AG04450 (cell line): ENCODE measurements at places on chromosomes 7 and 10.

GRCh38 chr7:157446322-157446721, 109.5 kb downstream of the DNAJB6 start:
- DNase-seq: no peak

GRCh38 chr7:23529262-23529859, 2.4 kb downstream of the TRA2A start:
- DNase-seq: no peak

DNA sequence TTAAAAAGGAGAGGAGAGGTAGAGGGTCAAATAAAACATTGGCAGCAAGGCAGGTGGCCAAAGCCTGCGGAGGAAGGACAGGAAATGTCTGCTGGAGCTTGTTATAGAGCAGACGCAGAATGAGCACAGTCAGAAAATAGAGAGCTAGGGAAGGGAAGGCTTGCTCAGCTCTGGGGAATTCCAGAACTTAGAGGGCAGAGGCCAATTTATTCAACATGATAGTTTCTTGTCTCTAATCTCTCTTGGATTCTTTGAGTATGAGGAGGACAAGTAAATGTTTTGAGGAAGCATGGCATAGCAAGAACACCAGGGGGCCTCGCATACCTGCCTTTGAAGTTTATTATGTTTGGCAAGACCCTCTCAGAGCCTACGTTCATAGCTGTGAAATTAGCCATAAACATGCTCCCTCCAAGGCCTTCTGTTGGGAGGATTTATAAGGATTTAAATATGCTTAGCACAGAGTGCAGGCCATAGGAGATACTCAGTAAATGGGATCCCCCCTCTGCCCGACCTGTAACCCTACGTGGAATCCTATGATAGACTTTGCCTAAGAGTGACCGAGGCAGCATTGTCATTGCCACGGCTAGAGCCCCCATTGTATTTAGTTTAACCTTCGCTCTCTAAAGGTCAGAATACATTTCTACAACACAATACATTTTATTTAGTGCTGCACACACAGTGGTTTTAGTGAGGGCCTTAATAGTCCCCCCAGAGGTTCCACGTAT, 293.9 kb downstream of the CCDC3 start:
- DNase-seq: peak; percentile 91

DNA sequence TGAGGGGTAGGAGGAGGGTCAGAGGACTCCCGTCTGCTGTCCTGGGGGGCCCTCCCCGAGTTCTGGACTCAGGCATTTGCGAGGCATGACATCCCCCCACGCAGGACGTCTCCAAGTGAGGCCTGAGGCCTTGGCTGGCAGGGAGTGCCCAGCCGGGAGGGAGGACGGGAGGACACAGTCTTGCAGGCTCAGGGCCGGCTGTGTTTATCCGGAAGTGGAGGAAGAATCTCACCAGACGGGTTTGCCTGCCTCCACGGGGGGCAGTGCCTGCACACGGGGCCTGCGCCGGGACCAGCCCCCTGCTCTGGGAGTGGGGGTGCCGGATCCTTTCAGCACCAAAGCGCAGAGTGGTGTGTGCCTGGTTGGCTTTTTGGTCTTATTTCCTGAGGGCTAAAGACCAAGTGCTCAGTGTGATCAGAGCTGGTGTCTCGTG, 10.9 kb downstream of the PWWP2B start:
- no peak for DNase-seq

DNA sequence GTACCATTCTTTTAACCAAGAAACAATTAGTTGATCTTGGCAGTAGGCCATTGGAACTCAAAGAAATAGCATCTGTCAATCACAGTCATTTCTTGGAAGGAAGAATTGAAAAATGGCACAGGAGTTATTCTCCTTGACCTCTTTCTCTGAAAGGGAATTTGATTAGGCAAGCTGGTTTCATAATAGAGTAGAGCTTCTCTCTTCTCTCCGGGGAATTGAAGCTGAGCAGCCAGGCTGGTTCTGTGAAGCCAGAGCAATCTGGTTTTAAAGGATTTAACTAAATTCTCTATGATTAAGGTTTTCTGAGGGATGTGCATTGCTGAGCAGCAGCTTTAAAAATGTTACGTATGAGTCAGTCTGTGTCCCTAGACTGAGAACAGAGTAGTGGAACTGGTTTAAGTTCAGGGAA, 70.2 kb downstream of the AHCYL2 start:
- DNase-seq: no peak

DNA sequence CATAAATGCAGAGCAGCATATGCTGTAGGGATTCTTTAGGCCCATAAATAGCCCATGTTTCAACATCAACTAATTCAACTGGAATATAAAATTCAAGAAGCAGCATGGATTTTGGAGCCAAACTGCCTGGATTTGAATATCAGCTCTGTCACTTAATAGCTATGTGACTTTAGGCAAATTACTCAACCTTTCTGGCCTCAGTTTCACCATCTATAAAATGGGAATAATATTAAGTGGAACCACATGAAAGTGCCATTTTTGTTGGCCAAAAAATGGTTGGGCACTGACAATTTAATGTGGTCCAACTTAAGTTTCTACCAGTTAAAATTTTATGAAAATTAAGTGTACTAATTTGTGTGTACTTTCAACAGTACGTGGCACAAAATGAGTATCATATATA, 98.1 kb downstream of the GSAP start:
- DNase-seq: no peak

DNA sequence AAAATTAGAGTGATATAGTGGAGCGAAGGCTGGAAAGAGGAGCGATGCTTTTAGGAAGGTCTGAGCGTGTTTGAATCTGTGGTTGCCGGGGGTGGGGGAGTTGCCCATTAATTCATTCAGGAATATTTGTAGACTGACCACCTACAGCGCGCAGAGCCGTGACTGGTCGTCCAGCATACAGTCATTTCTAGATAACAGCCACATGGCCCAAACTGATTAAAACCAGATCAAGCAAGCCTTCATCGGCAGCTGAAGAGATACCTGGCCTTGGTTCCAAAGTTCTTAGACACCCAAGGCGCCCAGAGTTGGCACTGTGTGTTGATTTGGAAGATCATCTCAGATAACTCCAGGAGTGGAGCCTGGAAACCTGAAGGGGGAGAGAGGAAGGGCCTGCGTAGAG, 1.7 kb downstream of the PROSER2 start:
- no peak for DNase-seq

GRCh38 chr7:12549106-12549505, 21.4 kb upstream of the SCIN start:
- DNase-seq: no peak

- no peak for DNase-seq
Observed at GRCh38 chr7:101936611-101937231, 119.3 kb downstream of the CUX1 start.

DNA sequence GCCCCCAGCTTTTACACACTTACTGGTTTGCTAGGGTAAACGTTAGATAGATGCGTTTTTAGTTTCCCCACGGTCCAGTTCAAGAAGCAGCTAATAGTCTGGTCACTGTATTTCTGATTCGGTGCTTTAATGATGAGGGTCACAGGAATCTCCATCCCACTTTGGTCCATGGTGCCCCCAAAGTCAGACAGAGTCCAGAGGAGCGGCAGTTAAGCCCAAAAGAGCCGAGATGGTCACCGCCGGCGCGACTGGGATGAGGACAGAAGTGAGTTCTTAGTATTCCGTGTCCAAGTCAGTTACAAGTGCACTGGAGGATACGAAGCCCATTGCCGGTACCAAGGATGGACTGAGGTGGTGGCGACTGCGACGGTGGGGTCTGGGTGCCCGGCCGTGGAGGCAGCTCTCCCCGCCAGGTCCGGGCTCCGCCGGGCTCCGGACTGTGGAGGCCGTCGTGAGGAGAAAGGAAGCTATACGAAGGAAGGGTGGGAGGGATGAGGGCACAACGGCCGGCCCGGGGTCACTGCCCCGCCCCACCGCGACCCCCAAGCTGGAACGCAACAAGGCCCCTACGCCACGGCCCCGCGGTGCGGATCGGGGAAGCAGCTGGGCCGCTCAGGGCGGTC, 663 bp downstream of the HERPUD2 start:
- no peak for DNase-seq

- DNase-seq: no peak
Observed at GRCh38 chr10:120375666-120376065, 81.4 kb upstream of the PLPP4 start.

DNA sequence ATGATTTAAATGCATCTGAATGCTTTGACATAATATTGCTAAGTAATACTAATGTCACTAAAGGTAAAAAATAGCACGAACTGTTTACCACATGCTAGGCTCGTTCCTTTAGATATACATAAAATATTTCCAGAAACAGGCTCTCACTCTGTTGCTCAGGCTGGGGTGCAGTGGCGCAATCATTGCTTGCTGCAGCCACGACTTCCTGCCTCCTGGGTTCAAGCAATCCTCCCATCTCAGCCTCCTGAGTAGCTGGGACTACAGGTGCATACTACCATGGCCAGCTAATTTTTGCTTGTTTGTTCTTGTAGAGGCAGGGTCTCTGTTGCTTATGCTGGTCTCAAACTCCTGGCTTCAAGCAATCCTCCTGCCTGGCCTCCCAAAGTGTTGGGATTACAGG, 183.3 kb downstream of the SGMS1 start:
- DNase-seq: no peak

DNA sequence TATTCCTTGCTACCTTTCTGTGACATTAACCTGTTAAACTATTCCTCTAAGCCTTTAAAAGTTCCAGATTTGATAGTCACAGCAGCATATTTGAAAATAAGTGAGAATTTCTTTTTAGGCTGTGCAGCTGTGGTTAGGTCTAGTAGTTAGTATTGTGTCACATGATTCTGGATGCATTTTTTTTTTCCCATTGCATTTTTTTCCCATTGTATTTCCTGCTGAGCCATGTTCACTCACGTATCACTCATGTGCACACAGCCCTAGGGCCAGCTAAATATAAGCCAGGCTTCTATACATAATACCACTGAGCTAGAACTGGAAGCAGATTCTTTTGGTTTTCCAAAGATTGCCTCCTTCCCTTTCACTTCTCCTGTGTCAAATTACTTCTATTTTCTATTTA, 37.4 kb downstream of the DNAJC9 start:
- DNase-seq: no peak
